Hematopoietic multipotent progenitor cell (in vitro differentiated cells): ENCODE measurements at places on chromosomes 3 and 15.

- no peak for DNase-seq
Observed at GRCh38 chr15:40927495-40927872, 1.7 kb upstream of the DLL4 start.

- DNase-seq, result peak; percentile 19
Observed at GRCh38 chr3:30751610-30752299, 142.7 kb downstream of the GADL1 start.

DNA sequence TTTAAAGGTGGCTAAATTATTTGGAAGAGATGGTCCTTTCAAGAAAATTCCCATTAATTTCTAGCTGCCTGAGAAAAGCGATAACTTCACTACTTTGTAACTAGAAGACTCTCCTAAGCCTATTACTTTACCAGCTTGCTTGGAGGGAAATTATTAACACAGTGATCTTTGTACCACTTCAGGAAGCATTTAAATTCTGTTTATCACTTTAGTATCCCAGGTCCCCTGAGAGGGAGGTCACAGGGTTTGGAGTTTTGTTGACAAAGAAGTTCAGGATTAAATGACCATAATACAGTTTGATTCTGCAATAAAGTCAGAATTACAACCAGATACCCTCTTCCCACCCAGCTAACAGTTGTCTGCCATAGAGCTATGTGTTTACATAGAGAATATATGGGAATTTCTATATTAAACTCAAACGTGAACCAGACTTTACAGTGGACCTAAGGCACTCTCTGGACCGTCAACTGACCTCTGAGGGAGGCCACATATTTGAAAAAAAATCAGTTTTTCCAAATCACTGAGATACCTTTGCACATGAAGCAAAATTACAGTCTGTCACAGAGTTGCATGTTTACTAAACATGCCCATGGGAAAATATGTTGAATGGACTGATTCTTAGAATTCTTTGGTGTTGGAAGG, 3.0 kb downstream of the SLC27A2 start:
- no peak for DNase-seq

DNA sequence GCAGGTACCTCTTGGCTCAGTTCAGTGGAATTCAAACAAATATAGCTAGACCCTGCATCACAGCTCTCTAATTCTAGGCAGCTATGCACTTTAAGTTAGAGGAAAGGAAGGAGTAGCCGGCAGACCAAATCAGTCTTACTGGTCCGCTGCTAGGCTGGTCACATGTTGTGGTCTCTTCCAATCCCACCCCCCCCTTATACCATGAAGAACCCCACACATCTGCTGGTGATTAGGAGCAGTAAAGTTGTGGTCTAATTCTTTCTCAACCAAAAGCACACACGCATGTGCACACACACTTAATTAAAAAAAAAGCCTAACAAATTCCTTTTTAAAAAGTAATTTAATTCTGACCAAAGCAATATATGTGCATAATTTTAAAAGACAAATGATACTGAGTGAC, 16.7 kb upstream of the SH3GL3 start:
- no peak for DNase-seq

DNA sequence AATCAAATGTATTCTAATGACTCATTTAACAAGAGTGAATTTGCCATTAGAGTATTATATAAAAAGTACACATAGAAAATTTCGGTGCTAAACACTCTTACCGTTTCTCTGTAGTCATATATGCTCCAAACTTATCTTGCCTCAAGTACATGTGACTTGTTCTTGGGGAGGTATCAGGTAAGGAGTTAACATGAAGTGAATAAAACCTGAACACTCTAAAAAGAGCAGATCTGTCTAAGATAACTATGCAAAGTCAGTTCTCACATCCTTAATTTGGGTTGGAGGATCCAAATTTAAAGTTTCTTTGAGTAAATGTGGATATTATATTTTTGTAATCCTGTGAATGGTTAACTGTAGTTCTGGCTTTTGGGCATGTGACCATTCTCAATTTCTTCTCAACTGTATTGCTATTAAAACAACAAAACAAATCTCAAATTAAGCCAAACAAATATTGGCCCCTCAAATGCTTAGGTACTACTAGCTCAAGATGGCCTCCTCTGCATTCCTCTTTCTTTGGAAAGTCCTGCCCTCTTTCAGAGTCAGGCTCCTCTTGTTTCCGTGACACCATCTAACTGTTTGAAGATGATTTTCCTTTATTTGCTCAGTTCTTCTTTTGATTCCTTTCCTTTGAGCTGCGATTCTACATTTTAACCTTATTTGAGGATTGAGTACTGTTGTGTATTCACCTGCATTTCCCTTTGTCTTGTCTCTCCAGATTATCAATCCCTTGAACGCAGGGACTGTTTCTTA, 4.2 kb downstream of the EDEM1 start:
- DNase-seq, result no peak

- no peak for DNase-seq
Observed at GRCh38 chr3:185691622-185692021, 105.5 kb downstream of the SENP2 start.

- DNase-seq, result no peak
Observed at GRCh38 chr3:129235344-129235917, 14.0 kb upstream of the COPG1 start.

DNA sequence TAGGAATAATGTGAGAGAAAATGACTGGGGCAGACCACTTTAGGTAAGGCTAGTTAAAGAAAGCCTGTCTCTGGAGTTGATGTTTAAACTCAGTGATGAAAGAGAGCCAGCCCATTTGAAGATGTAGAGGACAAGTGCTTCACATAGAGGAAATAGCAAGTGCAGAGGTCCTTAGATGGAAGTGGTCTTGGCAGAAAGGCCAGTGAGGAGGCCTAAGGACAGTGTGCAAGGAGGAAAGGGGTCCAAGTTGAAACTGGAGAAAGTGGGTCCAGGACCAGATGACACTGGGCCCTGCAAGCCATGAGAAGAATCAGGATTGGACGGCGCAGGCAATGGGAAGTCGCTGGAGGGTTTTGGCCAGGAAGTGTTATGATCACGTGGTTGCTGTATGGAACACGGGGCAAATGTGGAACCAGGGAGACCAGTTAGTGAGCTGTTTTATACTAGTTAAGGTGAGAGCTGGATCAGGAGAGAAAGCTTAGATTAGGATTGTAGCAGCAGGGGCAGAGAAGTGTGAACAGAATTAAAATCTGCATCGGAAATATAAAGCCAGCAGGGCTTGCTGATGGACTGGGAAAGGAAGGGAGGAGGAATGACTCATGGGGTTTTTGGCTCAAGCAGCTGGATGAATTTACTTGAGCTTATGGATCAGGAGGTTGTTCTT, 48.0 kb upstream of the SCAANT1 start:
- peak; percentile 51 for DNase-seq

GRCh38 chr3:8359133-8359532, 142.5 kb upstream of the LMCD1 start:
- DNase-seq, result no peak

GRCh38 chr15:84669726-84670125, 11.7 kb upstream of the NMB start:
- DNase-seq, result no peak

DNA sequence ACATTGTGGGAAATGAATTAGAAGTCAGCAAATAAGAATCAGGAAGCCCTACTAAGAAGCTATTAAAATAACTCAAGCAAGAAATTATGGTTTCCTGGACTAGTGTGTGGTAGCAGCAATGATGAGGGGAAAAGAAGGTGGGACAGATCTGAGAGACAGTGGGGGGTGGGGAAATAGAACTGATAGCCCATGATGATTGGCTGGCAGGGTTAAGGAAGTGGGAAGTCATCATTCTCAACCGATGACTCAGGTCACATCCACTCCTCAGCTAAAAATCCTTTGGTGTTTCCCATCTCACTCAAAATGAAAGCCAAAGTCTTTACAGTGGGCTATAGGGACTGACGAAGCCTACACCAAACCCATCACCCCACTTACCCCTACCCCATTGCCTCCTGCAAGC, 153.9 kb upstream of the ARHGEF26 start:
- DNase-seq, result no peak

GRCh38 chr3:51706788-51707731, at the start of gene GRM2:
Gene GRM2, plus strand, starts transcription at chr3:51707068. Its CDS starts 1,916 bp downstream, at chr3:51708984.
- peak; percentile 59 for DNase-seq

GRCh38 chr3:58120075-58120812, 90.5 kb downstream of the DNASE1L3 start:
- no peak for DNase-seq

DNA sequence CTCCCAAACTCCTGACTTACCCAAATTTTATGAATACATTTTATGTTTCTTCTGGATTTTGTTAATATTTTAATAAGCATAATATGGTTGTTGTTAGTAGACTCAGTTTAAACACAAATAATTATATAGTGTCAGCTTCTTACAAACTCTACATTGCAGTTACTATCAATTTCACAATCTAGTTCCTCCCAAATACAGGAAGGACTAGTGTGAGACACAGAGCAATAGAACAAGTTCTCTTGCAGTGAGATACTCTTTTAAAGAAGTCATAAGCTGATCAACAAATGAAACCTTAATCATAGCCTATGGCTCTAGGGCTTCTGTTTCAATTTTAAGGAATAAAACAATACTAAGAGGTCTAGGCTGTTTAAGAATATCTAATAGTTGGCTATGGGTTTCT, 86.1 kb downstream of the SAMMSON start:
- DNase-seq, result no peak

DNA sequence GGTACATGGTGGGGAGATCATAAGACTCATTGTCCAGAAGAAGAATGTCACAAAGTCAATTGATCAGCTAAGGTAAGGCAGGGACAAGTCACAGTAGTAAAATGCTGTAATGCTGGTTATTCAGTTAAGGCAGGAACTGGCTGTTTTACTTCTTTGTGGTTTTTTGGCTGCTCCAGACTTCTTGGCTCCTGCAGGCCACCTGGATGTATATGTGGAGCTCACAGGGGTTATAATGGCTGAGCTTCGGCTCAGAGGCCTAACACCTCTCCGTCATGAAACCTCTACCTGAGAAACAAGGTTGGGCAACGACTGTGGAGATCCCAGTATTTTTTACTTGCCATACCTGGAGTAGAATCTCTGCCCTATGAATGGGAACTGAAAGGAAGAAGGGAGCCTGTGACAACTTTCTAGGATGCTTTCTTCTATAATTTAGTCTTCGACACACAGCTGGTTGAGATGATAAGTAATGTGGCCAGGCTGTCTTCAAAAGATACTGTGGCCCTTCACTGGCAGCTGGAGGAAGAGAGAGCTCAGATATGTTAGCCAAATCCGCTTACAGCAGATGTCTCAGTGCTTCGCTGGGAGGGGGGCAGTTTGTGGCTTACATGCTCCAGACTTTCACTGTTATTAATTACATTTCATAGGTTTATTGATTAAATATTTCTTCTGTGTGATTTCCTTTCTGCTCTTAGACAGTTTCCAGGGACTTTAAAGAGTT, 887.8 kb downstream of the IGSF11 start:
- no peak for DNase-seq

DNA sequence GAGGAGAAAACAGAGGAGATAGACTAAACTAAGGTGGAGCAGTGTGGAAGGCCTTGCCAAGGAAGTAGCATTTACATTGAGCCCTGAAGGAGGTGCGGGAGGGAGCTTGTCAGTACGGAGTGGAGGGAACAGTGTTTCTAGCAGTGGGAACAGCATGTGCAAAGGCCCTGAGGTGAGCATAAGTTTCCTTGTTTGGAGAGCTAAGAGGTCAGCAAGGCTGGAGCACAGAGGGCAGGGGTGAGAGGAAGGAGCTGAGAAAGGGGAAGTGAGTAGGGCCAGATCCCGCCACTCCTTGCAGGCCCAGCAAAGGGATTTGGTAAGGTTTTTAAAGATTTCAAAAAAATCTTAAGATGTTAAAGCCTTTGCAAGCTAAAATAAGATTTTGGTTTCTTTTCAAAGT, 70.1 kb downstream of the HMCES start:
- DNase-seq, result no peak

- no peak for DNase-seq
Observed at GRCh38 chr3:113897373-113897777, 50.4 kb upstream of the ZDHHC23 start.

GRCh38 chr3:1251282-1252060, 158.6 kb downstream of the CNTN6 start:
- no peak for DNase-seq

GRCh38 chr15:73694419-73694818, 10.2 kb downstream of the CD276 start:
- DNase-seq, result no peak

GRCh38 chr3:189233225-189233858, 61.6 kb downstream of the TPRG1 start:
- DNase-seq, result peak; percentile 18

GRCh38 chr3:144165482-144165881, 193.9 kb downstream of the DIPK2A start:
- no peak for DNase-seq

- no peak for DNase-seq
Observed at GRCh38 chr3:126557761-126558160, 971 bp downstream of the C3orf22 start.

DNA sequence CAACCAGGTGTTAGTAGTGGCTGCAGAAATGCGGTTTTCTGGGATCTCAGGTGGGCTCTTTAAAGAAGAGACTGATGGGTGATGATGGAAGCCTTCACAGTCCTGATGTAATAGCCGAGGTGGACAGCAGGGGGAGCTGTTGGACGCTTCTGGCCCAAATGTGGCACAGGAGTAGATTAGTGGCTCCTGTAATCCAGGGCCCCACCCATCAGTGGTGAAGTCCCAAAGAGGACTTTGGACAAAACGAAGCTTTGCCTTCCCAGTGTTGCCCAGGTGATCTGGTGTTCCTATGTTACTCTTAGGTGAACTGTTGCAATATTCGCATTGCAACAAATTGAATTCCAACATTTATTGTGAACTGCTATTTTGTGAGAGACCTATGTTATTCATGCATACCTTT, 31.8 kb upstream of the MYZAP start:
- DNase-seq, result peak; percentile 68

- peak; percentile 1 for DNase-seq
Observed at GRCh38 chr3:147945968-147946519, 536.9 kb downstream of the ZIC1 start.

- no peak for DNase-seq
Observed at GRCh38 chr3:61908382-61908781, 347.0 kb downstream of the PTPRG start.

DNA sequence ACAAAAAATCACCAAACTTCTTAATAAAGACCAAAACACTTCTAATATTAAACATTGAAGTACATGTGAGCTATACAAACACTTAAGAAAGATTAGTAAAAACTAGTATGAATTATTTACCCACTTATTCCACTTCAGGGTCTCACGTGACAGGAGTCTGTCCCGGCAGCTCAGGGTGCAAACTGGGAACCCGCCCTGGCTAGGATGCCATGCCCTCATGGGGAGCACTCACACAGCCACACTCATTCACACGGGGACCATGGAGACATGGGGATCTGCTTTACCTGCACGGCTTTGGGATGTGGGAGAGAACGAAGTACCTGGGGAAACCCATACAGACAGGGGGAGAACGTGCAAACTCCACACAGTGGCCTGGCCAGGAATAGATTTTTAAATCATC, 179.3 kb upstream of the UBE3A start:
- no peak for DNase-seq

- DNase-seq, result no peak
Observed at GRCh38 chr15:30042556-30042955, 40.2 kb upstream of the GOLGA8J start.
